ENCODE measurements at places on chromosomes 5 and 9. TPM values are rescaled to one million over a fixed set of nuclear protein-coding genes. Genes with fewer than 3 reads are reported as not detected.

GRCh38 chr5:168218746-168219145 lies 72.7 kb upstream of the WWC1 start:
- no peaks in the 10 kb centered on the region for H3K36me3 ChIP-seq
- no peaks in the 10 kb centered on the region for H3K4me1 ChIP-seq
- H3K27me3 ChIP-seq: no peaks in the 10 kb centered on the region
- H3K4me3 ChIP-seq: no peak overlapping the region

- H3K36me3 ChIP-seq: no peaks in the 10 kb centered on the region
- H3K27ac ChIP-seq: no peak overlapping the region
- no peaks in the 10 kb centered on the region for H3K27me3 ChIP-seq
- no peak overlapping the region for H3K4me3 ChIP-seq
Measured at GRCh38 chr9:100086097-100086635, 12.6 kb downstream of the ERP44 start.

DNA sequence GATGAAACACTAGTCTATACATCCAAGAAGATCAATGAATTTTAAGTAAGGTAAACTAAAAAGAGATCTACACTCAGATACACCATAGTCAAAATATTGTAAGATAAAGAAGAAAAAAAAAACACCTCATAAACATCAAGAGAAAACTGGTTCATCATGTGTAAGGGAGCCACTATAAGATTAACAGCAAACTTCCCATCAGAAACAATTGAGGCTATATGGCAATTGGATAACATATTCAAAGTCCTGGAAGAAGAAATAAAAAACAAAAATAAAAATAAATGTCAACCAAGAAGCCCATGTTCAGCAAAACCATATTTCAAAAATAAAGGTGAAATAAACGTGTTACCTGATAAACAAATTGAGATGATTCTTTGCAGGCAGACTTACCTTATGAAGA lies 3.6 kb downstream of the OR13C8 start:
- H3K27ac ChIP-seq: no peak overlapping the region
- no peaks in the 10 kb centered on the region for H3K36me3 ChIP-seq
- H3K4me1 ChIP-seq: no peaks in the 10 kb centered on the region
- no peak for DNase-seq
- H3K27me3 ChIP-seq: no peaks in the 10 kb centered on the region

DNA sequence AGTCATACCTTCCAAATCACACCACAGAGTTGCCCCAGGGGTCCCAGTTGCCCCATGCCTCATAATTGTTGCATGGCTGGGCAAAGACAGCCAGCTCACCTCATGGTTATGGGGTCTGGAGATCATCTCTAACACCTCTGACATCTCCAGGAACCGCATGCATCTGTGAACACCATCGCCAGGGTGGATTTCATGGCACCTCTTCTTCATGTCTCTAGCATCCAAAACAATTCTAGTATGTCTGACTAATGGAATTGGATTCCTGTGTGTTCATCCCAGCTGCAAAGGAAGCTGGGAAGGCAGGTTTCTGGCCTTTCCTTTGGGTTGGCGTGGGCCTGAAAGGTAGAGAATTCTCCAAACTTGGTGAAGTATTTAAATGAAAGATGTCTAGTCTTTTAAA lies 122.3 kb upstream of the ABCA1 start:
- H3K27ac ChIP-seq: no peak overlapping the region
- H3K27me3 ChIP-seq: 0 out of 3 replicates have a peak, but pooled peaks cover 2% of the 10 kb centered on the region
- H3K4me1 ChIP-seq: no peaks in the 10 kb centered on the region

- no peaks in the 10 kb centered on the region for H3K4me1 ChIP-seq
- H3K27ac ChIP-seq: no peak overlapping the region
- peaks cover 70% of the 10 kb centered on the region for H3K36me3 ChIP-seq
- H3K27me3 ChIP-seq: no peaks in the 10 kb centered on the region
Measured at GRCh38 chr5:32116574-32117313, 57.4 kb downstream of the GOLPH3 start.

GRCh38 chr9:90365666-90366065 lies 277.0 kb downstream of the DIRAS2 start:
- H3K27ac ChIP-seq: no peak overlapping the region
- H3K4me1 ChIP-seq: no peaks in the 10 kb centered on the region
- H3K36me3 ChIP-seq: no peaks in the 10 kb centered on the region
- no peaks in the 10 kb centered on the region for H3K27me3 ChIP-seq

DNA sequence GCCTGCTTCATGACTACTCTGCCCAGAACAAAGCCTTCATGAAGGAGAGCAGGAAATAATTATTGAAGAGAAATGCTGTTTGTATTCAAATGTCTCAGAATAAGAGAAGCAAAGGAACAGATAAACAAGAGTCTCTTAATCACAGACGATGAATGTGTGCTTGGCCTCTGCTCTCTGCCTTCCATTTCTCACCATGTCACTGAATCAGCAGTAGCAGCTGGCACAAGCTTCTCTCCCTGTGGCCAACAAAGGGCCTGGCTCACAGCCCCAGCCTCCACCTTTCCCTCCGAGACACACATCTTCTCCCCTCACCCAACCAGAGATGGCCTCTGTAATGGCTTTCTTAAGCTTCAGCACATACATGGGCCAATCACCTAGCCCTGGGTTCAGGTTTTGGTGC lies 128.1 kb upstream of the SLIT3 start:
- no peak overlapping the region for H3K27ac ChIP-seq
- H3K27me3 ChIP-seq: no peaks in the 10 kb centered on the region
- no peak for DNase-seq
- no peaks in the 10 kb centered on the region for H3K4me1 ChIP-seq
- H3K4me3 ChIP-seq: no peak overlapping the region

DNA sequence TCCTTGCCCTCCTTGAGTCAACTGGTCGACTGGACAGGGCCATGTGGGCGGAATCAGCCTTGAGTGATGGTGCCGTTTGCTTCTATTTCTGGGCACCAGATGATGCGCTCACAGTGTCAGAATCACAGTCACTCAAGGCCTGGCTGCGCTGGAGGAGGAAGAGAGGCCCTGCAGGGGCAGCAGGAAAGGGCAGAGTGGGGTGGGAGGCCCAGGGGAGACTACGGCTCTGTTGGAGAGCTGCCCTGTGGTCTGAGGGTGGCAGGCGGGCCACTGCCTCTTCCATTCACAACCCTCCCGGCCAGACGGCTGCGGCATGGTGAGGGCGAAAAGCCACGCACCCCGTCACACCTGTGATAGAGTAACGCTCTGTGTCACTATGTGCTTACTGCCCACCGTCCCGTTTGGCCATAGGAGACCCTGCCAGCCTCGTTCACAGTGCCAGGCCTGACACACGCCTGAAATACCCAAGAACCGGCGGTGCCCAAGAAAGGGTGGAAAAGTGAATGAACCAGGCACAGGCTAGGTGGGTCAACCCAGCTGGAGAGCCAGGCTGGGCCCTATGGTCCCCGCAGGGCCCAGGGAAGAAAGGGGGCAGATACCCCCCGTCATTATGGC lies 9.9 kb downstream of the PLPP7 start:
- no peaks in the 10 kb centered on the region for H3K36me3 ChIP-seq
- peaks cover 56% of the 10 kb centered on the region for H3K4me1 ChIP-seq
- DNase-seq: no peak
- H3K27ac ChIP-seq: no peak overlapping the region

DNA sequence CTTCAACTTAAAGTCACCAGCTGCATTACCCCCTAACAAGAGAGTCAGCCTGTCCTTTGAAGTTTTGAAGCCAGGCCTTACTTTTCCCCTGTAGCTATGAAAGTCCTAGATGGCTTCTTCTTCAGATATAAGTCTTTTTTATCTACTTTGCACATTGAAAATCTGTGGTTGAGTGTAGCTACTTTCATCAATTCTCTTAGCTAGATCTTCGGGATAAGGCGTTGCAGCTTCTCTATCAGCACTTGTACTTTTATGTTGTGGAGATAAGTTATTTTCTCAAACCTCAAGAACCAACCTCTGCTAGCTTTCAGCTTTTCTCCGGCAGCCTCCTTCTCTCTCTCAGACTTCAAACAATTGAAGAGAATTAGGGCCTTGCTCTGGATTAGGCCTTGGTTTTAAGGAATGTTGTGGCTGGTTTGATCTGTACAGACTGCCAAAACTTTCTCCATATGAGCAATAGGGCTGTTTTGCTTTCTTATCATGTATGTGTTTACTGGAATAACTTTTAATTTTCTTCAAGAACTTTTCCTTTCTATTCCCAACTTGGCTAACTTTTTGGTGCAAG lies 21.6 kb downstream of the CATSPER3 start:
- no peak overlapping the region for H3K27ac ChIP-seq
- H3K36me3 ChIP-seq: no peaks in the 10 kb centered on the region
- H3K27me3 ChIP-seq: no peaks in the 10 kb centered on the region
- no peak for DNase-seq

DNA sequence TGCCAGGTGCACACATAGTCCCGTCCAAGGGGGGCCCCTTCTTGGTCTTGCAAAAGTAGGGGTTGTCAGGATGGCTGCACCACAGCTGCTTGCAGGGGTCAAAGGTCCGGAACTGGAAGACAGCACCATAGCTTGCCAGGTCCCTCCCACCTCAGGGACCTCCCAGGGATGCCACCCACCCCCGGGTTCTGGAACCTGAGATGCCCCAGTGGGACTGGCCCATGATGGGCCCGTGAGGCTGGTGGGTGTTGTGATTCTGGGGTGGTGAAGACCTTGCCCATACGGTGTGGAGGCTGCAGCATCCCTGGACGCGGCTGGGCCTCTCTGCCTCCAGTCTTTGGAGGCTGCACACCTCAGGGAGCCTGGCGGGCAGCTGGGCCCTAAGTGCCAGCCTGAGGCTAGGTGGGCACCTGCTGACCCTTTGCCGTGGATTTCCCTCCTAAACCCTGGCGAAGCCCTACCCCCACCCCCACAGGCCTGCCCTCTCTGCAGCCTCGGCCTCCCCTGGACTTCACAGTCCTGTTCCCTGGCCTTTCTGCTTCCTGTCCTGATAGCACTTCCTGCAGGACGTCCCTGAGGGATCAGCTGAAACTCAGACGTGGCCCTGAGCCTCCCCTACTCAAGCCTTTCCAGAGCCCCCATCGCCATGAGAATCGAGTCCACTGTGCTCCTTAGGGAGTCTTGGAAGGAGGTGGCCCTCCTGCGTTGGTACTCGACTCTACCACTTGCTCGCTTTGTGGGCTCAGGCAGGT lies 92.1 kb downstream of the ZNF354C start:
- H3K27me3 ChIP-seq: no peaks in the 10 kb centered on the region
- H3K36me3 ChIP-seq: no peaks in the 10 kb centered on the region
- no peak overlapping the region for H3K27ac ChIP-seq
- no peak for DNase-seq
- H3K4me1 ChIP-seq: no peaks in the 10 kb centered on the region

DNA sequence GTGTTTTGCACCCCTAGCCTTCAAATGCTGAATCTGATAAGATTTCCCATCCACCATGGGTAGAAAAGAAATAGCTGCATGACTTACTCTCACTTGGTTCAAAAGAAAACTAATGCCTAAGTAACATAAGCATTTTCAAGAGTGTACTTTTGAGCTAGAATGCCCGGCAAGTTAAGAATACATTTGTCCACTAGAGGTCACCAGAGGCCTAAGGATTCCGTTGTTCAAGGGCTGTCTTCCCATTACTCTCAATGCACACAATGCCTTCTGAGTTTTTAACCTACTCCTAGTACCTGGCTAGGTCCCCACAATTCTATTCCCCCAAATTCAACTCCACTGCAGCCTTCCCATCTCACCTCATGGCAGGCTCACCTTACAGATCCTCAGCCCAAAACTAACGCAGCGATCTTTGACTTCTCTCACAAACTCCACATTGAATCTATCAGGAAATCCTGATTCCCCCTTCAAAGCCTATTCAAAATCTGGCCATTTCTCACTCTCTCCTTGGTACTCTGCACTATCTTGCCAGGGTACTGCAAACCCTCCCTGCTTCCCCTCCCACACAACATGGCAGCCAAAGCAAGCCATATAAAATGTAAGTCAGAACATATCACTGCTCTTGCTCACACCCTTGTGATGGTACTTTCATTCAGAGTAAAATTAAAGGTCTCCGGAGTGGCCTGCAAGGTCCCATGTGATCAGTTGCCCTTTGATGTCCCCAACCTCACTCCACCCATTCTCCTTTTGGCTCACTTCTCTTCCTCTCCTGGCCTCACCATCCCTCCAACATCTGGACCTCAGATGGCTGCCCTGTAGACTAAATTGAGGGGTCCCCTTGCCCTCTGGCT lies 13.4 kb downstream of the OXCT1 start:
- no peaks in the 10 kb centered on the region for H3K4me1 ChIP-seq
- H3K27ac ChIP-seq: no peak overlapping the region
- no peaks in the 10 kb centered on the region for H3K27me3 ChIP-seq

DNA sequence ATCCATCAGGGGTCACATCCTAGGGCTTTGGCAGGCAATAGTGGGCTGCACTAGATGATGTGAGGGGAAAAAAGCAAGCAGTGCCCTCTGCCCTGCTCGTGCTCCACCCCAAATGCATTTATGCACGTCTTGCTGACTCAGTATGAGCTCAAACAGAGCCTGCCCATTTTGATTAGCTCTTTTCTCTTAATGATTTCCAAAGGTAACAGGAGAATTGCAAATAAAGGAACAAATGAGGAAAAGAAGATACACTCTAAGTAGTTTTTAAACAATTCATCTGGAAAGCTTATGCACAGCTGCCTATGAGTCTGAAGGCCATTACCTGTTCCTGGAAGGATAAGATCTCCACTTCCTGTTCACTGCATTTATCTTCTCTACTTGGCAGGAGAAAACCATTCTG lies 364.2 kb downstream of the TMEM232 start:
- H3K27ac ChIP-seq: no peak overlapping the region
- H3K4me1 ChIP-seq: no peaks in the 10 kb centered on the region
- no peaks in the 10 kb centered on the region for H3K27me3 ChIP-seq
- no peak overlapping the region for H3K4me3 ChIP-seq
- H3K36me3 ChIP-seq: no peaks in the 10 kb centered on the region

- H3K4me1 ChIP-seq: peaks cover 29% of the 10 kb centered on the region
- H3K27ac ChIP-seq: peak overlapping the region; percentile 56
- no peak for DNase-seq
- no peaks in the 10 kb centered on the region for H3K27me3 ChIP-seq
- H3K36me3 ChIP-seq: no peaks in the 10 kb centered on the region
- H3K4me3 ChIP-seq: peak overlapping the region; percentile 60
Measured at GRCh38 chr5:181203777-181204112, 1.3 kb downstream of the TRIM7 start.

DNA sequence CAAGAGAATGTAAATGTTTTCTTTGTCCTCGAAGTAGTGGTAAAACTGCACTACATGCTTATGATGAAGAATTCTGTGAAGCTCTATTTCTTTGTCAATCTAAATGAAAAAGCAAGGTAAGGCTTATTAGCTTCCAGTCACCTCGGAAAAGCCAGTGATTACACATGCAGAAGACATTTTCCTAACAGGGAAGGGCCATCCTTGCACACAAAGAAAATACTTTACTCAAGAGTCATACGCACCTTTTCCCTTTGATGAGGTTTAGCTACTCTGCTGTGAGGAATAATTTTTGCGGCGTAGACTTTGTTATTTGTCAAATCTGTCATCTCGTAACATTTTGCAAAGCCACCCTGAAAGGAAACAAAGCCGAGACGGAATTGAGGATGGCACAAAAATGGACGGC lies 1.1 kb downstream of the PLK2 start:
- no peak for DNase-seq
- H3K27ac ChIP-seq: no peak overlapping the region

Gene TAS2R1
- total RNA-seq: not detected

Gene HAVCR1
- not detected for total RNA-seq

Gene TICAM2
- total RNA-seq: 2.1 TPM

Gene TXNDC8
- not detected for total RNA-seq

Gene QRFP
- total RNA-seq: not detected

Gene PCDHB10
- total RNA-seq: not detected
